Stimulated activated CD4-positive, alpha-beta T cell treated with anti-CD3 and anti-CD28 coated beads, Interleukin-15, amount 100 ng/mL, for 1 hour (primary cell): ENCODE measurements at places on chromosomes 3 and 15.

DNA sequence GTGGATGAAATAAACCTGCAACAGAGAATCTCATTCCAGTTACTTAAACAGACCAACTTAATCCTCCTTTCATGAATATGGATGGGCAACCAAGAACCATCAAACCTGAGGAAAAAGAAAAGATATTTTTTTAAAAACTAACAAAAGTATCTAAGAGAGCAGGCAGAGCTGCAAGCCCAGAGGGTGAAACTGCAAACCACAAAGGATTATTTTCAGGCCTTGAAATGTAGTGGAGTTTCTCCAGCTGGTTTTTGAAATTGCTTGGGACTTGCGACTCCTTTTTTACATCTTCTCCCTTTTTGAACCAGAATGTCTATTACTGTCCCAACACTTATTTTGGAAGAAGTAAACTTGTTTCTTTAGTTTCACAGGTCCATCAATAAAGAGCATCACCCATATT, 87.4 kb downstream of the STAG1 start:
- DNase-seq = no peak

DNA sequence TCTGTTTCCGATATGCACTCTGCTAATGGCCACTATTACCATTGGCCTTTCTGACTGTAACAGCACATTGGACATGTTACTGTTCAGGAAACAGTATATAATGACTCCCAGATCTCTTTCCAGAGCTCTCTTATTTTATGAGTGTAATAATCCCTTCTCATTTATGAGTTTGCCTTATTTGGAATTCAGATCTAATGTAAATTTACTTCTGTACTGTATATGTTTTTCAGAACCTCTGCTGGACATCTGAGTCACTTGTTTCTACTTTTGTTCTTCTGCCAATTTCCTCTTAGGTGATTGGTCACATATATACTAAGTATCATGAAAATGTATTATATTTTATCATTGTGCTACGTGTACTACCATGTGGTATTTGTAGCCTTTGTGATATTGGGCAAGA, 30.5 kb downstream of the RSRC1 start:
- no peak for DNase-seq

DNA sequence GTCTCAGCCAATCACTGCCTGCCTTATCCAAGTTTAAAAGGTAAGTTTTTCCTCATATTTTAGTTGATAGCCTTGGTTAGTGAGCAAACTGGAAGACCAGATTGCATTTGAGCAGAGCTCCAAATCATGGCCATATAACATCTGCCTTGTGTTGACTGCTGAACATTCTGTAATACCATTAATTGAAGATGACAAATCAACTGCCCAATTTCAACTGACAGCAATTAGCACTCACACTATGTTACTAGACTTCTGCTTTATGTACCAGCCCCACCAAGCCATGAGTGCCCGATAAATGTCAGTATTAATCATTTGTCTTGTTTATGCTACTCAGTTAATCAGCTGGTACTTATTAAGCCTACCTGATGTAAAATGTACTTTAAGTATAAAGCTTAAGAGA, 83.1 kb downstream of the CGGBP1 start:
- no peak for DNase-seq

DNA sequence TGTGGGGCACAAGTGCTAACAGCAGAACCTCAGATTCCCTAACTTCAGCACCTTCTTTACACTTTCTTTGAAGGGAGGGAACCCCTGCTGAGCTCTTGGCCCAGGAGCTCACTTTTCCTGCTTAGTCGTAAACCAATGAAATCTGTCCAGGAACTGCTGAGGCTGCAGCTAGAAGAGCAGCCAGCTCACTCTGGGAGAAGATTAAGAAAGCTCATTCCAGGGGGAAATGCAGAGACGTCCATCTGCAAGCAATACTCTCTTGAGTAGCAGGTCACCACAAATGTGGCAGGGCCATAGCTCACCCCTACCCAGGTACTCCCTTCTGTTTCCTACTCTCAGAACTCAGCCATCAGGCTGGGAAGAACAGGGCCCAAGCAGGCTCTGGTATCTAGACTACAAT, 103.3 kb downstream of the WDR76 start:
- no peak for DNase-seq

GRCh38 chr3:107913701-107914100, 177.1 kb downstream of the CD47 start:
- no peak for DNase-seq

DNA sequence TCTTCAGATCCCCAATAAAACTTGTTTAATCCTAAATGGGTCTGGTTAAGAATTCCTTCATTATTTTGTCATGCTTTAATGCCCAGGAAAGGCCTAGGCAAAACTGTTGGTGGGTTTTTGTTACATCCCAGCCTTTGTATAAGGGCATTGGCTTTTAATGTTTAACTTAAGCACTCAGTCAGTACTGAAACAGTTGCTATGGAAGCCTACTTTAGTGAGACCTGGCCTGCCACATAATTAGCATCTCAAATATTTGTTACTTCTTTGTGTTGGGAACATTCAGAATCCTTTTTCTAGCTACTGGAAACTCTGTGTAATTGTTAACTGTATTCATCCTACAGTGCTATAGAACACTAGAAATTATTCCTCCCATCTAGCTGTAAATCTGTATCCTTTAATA, 369.6 kb upstream of the ATP10A start:
- no peak for DNase-seq

DNA sequence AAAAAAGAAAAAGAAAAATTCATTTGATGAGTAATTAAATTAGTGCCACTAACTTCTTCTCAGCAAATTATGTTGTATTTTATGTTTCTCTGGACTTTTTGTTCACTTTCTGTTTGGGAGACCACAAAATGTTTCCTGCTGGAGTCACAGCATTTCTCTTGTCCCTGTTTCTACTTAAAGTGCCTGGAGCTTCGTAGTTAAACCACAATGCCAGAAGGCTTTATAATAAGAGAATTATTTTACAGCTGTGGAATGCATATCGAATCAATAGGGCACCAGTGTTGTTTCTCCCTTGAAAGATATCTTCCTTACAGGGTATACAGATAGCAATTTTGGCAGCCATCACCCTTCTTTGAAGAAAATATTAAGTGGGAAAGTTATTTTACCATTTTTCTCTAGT, 3.2 kb downstream of the DTWD1 start:
- no peak for DNase-seq

DNA sequence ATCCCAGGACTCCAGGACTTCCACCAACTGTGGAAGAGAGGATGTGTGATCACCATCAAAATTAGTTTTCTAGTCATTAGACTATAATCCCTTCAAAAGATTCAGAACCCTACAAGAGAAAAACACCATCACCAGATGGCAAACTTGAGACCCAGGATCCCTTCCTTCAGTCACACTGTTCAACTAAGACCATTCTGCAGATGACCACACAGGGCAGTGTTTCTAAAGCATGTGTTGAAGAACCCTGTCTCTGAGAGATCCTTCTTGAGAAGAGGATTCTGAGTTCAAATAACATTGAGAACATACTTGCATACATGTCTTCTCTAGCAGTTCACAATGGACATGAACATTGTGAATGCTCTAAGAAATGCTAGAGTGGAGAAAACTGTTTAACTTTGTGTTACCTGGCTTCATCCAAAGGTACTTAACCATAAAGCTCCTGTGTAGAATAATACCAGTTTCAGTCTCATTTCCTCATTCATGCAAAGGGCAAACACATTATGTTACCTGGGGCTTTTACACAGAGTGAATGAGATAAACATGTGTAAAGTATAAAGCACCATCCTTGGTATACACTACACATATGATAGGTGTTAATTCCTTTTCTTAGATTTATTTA, 2.4 kb upstream of the ADGRG7 start:
- no peak for DNase-seq

GRCh38 chr3:138397983-138398382, 36.4 kb upstream of the ESYT3 start:
- DNase-seq = no peak

DNA sequence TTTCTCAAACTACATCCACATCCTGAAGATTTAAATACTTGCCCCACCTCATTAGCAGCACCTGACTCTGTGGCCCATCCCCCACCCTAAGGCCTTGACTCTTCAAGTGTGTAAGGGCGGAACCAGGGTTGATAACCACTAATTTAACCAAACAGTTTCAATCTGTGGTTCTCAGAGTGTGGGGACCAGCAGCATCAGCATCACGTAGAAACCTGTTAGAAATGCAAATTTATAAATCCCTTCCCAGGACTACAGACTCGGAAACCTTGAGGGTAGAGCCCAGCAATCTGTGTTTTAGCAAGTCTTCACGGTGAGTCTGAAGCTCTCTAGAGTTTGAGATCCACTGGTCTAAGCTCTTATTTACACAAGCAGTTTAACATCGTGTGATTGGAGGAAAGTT, 12.4 kb downstream of the GNB4 start:
- no peak for DNase-seq

DNA sequence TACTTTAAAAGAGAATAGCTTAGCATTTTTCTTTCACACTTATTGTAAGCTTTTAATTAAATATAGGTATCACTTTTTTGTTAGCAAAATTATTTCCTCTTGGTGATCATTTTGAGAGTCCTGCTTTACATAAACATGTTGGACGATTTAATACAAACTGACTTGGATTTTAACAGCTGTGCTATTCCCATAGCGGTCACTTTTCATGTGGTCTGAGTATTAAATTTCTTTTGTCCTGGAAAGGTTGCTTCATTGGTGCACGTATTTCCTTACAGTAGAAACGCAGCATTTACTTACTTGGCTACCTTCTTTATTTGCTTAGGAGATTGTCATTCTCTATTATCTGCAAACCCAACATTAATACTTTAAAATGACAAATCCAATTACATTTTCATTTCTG, 109.4 kb downstream of the ATG7 start:
- DNase-seq = no peak

GRCh38 chr3:183500319-183500718, 55.2 kb downstream of the KLHL6 start:
- DNase-seq = no peak

DNA sequence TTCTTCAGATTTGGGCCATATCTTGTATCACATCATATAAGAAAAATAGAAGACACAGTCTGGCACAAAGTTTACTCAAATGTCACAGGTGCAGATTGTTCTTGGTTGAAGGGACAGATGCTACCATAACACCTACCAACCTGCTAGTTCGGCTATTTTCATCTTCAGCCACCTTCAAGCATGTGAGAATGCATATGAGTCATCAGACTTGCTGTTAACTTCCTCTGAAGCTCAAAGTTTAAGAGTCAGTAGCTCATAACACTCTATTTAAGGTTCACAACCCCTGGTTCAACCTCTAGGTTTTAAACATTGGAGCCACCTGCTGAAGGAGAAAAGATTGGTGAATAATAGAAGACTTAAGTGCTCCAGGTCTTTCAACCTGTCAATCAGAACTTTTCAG, 522.8 kb downstream of the NLGN1 start:
- no peak for DNase-seq

DNA sequence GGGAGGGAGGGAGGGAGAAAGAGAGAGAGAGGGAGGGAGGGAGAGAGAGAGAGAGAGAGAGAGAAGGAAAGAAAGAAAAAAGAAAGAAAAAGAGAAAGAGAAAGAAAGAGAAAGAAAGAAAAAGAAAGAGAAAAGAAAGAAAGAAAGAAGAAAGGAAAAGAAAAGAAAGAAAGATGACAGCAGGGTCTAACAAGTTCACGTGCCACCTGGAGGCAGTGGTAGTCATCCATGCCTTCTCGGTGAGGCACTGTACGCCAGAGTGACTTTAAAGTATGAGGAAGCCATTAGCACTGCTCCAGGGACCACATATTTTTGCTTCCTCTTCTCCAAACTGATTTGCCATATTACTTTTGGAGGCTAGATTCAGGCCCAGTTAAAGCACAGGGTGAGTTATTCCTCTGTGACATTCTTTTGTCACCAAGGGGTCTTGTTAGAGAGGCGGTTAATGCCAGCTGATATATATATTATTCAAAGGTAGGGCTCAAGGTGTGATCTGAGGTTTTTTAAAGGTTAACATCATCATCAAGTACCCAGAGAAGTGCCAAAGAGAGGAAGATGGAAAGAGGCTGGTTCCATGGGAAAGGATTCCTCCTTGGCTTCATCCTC, at the start of gene HTR3D:
Gene HTR3D, plus strand, starts transcription at position 556 of the 606 bp plus-strand sequence. Its CDS starts 0 bp downstream, at position 556.
- DNase-seq = no peak

DNA sequence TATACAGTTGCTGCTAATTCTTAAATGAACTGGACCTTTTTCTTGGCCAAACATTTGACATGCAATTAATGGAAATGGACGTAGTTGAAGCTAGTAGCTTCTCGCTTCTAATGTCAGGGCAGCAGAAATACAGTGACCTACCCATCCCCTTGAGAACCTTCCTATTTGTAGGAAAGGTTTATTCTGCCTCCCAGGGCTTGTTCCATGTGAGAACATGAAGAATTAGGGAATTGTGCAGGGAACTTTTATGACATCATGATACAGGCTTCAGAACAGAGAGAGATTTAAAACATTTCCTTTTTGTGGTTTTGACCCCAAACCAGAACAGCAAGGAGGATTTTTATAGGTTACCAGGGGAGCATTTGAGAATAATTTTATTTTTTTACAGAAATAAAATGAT, 406.6 kb upstream of the PPP2R3A start:
- no peak for DNase-seq

DNA sequence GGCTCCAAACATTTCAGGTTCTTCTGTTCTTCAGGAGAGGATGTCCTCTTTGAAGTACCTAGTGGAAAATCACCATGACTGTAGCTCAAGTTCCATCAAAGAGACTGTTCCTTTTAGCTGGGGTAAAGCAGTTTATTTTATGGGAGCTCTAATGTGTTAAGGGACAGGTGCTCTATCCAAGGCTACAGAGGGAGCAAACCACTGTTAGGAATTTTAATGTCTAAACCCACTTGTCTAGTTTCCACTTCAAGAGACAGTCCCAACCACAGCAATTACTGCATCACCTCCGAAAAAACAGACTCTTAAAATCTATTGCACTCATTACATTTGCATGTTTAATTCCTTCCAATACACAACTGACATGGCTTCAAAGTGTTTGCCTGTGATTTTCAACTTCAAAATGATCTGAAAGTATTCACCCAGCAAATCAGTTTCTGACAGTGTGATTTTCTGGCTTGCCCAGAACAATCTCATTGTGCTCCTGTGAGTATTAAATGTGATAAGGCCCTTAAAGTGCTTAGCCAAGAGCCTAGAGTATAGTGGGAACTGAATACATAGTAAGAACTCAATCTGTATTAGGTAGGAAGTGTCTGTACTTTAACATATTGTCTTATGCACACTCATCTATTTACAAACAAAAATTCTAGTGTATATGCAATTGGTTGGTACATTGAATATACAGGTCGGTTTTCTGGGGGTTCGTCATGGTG, 266.5 kb upstream of the CCDC54 start:
- no peak for DNase-seq

DNA sequence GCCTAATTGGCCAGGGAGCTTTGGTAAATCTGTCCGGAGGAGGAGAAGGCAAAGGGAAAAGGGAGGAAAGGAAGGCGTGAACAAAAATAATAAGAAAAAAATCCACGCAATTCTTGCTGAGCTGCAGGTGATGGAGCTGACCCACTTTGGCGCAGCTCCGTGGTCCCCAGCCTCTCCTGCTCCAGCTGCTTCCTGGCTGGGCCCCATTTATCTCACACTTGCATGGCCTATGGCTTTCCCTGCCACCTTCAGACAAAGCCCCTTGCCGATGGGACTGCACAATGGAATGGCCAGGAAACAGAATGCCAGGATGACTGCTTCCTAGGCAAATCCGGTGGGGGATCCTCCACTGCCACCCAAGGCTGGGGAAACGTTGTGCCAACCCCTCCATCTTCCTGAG, 6.9 kb downstream of the INSYN1 start:
- DNase-seq = no peak
